ENCODE measurements at places on chromosomes 1 and 21.

- DNase-seq, result no peak
These were observed 348.7 kb downstream of the PCP4 start for GRCh38 chr21:40215941-40216340.

- DNase-seq, result no peak
These were observed 533.7 kb upstream of the DAB1 start for GRCh38 chr1:57957576-57957975.

DNA sequence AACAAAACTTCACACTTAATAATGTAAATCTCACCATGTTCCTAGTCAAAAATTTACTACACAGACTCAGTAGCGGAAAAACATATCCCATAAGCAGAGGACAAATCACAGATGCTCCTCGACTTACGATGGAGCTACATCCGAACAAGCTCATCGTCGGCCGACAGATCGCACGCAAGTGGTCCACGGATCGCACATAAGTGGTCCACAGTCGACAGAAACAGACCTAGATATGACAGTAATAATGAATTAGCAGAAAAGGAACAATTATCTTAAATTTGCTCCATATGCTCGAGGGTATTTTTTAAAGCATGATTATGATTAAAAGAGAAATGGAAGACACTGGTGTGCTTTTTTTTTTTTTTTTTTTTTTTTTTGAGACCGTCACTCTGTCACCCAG, 36.3 kb downstream of the WDR4 start:
- no peak for DNase-seq

- DNase-seq, result no peak
These were observed 76.6 kb upstream of the VAV3 start for GRCh38 chr1:108041360-108042142.

DNA sequence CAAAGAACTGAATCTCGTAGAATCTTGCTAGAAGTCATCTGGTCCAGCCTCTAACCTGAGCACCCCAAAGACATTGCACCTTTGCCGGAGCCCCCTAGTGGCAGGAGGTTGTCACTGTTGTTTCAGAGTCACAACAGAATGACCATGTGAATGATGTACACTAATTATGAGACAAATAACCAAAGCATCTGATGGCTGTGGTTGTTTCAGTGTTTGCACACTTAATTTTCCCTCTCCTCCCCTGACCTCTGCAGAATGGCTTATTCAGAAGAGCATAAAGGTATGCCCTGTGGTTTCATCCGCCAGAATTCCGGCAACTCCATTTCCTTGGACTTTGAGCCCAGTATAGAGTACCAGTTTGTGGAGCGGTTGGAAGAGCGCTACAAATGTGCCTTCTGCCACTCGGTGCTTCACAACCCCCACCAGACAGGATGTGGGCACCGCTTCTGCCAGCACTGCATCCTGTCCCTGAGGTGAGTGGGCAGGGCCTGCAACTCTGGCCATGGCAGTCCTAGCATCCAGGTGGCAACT, 26.4 kb downstream of the TRAF5 start:
- DNase-seq, result peak; percentile 53

GRCh38 chr1:182170891-182171461, 109.5 kb upstream of the ZNF648 start:
- no peak for DNase-seq

- no peak for DNase-seq
These were observed 4.1 kb upstream of the SMYD3 start for GRCh38 chr1:246511203-246511602.

- no peak for DNase-seq
These were observed 17.7 kb upstream of the TBX15 start for GRCh38 chr1:119005724-119006405.

- no peak for DNase-seq
These were observed 37.5 kb upstream of the GRIK3 start for GRCh38 chr1:37071829-37072228.

GRCh38 chr1:153312570-153313186, at the start of gene PGLYRP3:
PGLYRP3 (minus strand) TSS chr1:153312952; CDS start chr1:153310665, 2,287 bp downstream.
- no peak for DNase-seq

GRCh38 chr1:71031426-71031825, 16.2 kb downstream of the PTGER3 start:
- DNase-seq, result no peak

DNA sequence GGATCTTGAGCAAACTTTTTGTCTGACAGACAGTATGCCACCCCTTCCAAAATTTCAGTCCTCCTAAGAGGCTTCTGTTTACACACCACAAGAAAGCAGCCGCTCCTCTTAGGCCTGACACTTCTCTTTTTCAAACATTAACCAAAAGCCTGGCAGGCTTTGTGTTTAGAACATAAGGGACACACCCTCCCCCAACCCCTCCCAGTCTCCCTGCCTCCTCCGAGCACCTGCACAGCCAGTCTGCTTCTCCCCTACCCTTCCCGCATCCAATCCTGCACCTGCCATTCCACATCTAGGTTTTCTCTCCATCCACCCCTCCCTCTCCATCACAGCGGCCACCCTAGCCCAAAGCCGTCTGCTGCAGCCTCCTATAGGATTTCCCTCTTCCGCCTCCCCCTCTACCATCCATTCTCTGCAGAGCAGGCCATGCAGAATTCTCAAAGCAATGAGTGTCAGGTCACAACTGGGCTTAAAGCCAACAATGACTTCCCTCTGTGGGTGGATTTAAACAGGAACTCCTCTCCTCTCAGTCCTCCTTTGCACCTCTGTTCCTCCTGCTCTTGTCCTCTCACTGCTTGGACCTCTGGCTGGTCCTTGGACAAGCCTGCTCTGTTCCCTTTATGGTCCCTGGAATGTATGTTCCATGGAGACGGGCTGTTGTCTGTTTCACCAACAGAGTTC, 478.2 kb downstream of the NPHP4 start:
- no peak for DNase-seq

DNA sequence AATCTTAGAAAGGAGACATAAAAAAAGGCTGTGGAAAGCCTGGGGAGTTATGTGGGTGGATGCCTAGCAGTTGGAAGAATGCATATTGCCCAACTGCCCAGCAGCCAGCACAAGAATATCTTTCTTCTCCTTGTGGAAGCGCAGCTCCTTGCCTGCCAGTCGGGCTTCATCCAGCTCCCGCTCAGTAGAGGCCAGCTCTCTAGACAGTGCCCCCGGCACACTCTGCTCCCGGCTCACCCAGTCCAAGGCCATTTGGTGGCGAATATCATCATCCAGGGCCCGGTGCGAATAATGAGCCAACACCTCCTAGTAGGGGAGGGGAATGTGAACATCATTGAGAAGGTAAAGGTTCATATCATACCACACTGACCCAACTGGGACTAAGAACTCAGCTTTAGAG, 9.0 kb upstream of the RBM8A start:
- no peak for DNase-seq

- DNase-seq, result no peak
These were observed 6.7 kb downstream of the TRIM45 start for GRCh38 chr1:117114877-117115276.

GRCh38 chr1:44677201-44677766, 2.8 kb downstream of the ARMH1 start:
- no peak for DNase-seq

DNA sequence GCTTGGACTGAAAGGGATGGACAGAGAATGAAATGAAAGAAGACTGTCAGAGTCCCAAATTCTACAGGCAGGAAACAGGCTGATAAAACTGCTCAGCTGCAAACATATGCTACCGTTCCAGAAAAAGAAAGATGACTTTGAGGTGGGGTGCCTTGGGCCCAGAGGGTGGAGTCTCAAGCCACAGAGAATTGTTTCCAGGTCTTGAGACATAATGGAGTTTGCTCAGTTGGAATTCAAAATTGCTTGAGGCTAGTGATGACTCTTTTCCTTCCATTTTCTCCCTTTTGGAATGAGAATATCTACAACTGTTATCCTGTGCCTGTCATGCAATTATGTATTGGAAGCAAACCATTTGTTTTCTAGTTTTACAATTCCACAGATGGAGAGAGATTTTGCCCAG, 23.6 kb upstream of the PSEN2 start:
- DNase-seq, result no peak

GRCh38 chr1:75472971-75473603, 137.8 kb downstream of the SLC44A5 start:
- no peak for DNase-seq

DNA sequence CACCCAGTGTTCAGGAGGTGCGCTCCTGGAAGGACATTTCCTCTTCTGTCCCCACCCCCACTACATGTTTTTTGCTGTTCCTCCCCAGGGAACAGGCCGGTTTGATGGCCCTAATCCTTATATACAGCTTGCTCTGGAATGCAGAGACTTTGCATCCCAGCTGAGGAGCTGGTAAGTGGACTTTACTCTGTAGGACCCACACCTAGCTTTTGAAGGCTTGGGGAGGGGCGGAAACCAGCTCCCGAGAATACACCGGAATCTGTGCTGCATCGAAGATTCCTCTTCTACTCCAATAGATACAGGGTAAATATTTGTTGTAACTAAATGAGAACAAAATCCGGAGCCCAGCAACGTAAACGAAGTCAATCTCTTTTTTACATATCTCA, 1.2 kb upstream of the CGN start:
- no peak for DNase-seq

DNA sequence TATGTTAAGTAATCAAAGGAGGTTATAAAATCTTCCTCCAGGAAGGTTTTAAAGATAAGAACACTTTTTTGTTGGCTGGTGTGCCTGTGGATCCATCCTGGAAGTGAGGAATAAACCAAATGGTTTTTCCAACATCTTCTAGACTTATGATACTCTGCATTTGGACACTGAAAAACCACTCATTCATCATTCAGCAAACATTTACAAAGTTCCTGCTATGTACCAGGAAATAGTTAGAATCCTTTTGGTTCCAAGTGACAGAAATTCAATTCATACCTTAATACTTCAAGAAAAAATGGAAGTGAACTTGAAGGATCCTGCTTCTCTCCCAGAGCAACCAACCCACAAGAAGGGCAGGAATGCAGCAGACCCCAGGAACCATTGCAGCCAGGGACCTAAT, 39.6 kb upstream of the PIGC start:
- no peak for DNase-seq

DNA sequence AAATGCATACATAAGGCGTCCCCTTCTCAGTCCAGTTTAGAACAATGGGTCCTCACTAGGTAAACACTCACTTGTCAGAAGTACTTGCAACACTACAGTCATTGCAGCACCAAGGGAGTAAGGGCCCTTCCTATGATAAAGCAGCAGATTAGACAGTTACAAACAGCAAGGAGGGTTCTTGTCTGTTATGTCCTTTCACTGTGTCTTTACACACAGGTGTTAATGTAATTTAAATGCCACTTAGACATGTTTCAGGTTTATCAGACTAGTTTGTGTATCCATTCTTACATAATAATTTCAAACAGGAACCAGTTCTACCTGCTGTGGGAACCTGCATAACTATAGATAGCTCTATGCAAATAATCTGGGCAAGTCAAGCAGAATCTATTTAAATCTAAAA, 105.6 kb upstream of the USH2A start:
- no peak for DNase-seq

DNA sequence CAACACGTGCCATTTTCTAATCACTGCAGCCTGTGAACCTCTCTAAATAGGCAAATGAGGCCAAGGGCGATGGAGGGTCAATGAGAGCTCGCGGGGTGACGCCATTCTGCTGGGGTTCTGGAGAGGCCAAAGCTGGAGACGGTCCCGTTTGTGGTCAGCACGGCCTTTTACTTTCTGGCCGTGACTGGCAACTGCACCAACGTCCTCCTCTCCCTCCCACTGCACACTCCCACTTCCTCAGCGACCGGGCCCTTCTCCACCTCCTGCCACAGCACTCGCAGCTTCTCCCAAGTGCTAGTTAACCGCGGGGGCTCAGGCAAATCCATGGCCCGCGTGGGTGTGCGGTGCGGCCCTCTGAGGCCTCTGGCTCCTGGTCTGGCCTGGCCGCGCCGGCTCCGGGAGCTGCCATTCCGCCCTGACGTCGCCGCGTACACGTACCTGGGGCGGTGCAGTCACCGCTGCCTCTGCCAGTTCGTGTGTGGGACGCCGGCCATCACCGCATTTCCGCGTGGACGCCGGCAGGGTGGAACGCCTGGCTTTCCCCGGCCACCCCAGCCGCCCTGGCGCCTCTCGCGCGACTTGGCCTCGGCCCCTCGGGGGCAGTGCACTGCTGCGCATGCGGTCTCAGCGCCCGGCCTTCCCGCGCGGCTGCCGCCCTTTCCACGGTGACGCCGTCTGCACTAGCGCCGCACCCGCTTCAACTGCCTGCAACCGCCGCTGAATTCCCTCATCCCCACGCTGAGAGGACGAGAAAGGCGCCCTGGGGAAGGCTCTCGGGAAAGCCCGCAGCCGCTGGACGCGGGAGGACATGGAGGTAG, 18.2 kb downstream of the OR2C3 start:
- no peak for DNase-seq

DNA sequence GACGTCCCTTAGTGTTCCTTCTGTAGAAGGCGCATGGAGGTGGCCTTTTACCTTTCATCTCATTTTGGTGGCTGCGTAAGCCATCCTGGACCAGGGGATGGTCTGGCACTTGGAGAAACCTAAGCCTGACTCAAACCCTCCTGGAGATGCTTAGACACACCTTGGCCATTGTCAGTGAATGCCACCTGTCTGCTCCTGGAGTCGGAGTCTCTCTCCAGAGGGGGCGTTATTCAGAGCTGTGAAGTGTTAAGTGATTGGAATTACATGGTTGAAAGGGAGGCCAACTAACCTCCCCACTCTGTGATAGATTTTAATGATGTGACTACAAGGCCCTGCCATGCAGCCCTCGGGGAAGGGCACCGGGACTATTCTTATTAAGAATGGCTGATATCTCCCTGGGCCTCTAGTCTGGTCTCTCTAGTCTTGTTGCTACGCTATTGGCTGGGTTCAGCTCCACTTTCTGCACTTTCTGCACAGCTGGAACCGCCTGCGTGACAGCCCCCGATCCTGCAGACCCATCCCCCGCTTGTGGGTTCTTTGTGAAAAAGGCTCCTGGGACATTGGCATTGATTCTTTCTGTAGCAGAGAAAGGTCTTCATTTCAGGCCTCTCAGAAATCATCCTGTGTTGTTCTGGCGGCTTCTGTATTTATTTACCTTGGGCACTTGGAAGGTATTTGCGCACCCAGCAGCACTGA, 4.2 kb downstream of the RASSF5 start:
- no peak for DNase-seq

DNA sequence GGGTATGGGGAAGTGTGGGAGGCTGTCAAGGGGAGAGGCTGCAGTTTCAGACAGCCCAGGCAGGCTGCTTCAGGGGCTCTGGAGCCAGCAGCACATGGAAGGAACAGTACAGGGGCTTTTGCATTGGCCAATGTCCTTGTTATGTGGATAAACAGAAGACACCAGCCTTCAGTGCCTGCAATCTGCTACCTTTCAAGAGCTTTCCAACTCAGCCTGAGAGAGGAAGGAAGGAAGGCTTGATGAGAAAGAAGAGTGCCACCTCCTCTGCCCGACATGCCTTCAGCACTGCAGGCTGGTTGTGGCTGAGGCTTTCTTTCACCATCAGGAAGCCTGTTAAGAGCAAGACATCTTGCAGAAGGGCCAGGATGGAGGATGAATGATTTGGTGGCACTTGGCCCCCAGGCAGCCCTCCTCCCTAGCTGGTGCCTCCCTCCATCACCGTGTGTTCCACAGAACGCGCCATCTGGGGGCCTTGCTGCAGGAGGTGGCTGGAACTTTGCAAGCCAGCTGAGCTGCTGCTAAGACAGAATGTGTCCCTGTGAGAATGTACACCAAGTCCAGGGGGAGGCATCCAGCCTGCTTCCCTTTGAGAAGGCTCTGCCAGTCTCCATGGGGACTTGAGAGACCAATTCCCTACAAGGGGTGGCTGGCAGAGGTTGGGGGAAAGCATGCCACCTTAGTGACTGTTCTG, 372.4 kb upstream of the PROX1 start:
- DNase-seq, result no peak

GRCh38 chr1:243587823-243588560, 262.1 kb downstream of the AKT3 start:
- no peak for DNase-seq
